ENCODE measurements at places on chromosomes 2 and 18.

DNA sequence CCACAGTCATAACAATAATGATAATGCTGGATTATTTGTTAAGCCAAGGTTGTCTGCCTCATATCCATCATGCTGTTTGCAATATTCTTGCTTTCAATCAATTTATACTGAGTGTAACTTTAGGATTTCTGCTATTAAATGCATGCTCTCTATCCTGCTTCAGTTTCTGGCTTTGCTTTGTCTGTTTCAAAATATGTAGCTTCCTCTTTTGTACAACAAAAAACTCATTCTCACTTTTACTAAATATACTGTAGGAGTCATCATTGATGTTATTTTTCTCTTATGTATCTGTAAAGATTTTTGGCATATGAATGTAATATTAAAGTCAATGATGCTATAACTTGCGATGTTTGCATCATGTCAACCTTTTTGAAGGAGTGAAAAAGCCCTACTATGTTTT lies 149.3 kb downstream of the GPD2 start:
- DNase-seq: no peak

DNA sequence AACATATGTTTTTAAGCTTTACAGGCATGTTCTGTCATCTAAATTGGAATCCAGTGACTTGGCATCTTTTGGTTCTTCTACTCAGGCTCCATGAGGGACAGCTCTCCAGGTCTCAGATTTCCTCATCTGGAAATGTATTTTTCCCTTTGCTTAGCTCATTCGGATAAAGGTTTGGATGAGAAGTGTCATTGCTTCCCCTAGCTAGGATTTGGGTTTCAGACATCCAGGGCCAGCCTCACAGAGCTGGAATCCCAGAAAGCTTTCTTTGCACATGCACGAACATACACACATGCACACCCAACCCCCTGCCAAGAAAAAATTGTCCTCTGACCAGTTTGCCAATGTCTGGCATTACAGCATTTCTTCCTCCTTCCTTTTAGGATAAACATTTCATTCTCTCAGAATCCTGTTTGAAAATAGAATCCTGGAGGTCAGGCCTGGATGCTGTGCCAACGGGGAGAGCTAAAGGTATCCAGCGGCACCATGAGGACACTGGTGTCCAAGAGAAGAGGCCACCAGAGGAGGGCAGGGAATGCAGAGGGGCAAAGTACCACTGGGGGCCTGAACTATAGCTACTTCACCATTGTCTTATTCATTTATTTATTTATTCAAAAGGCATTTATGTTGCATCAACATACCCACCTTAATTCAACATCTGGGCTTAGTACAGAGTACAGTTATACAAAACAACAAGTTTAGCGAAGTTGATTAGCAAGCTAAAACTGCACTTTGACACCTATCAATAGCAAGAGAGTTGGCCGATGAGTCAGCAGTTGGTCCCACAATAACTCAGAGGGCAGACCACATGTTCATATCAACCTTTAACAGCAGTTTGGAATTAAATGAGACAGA lies 97.9 kb upstream of the ATL2 start:
- no peak for DNase-seq

DNA sequence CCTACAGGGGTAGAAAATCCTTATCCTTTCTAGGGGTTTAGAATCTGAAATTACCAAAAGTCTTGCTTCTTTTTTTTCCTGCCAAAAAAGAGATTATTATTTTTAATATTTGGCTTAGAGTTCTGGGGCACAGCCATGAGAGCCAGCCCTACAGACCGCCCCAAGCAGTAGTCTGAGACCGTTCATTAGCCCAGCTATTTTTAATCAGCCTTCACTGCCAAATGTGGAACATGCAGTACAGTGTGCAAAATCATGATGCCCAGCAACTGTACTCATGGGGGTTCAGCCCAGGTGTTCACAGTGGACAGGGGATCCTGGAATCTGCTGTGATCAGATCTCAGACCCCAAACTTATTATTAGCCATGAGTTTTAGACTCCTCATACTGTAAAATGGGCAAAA lies 60.4 kb downstream of the GRB14 start:
- no peak for DNase-seq

- no peak for DNase-seq
Measured at GRCh38 chr2:161424394-161424769, 8.3 kb downstream of the TBR1 start.

DNA sequence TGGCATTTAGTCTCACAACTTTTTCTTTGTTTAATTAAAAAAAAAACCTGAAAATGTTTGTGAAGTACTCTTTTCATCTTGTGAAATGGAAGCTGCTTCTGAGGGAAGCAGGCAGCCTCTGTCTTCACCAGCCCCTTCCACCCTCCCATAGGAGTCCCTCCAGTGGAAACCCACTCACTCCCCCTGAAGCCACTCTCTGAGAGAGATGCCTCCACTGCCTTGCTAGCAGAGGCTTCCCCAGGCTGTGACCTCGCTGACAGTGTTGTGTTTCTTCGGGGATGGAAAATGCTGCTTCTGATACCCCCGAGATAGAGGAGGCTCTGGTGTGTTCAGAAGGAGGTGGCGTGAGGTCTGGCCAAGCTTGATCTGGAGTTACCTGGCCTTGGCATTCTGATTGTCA lies 59.9 kb downstream of the SH3RF3 start:
- no peak for DNase-seq

- no peak for DNase-seq
Measured at GRCh38 chr2:102052365-102052764, 60.6 kb downstream of the IL1R2 start.

- no peak for DNase-seq
Measured at GRCh38 chr2:27115519-27115918, 3.4 kb downstream of the CGREF1 start.

Measured in activated naive CD4-positive, alpha-beta T cell treated with anti-CD3 and anti-CD28 coated beads, Interleukin-2, amount 50 U/mL, for 72 hours (primary cell).